ENCODE measurements at places on chromosomes 2 and 18.
A peak's percentile ranks its signal among the peaks of the same experiment; 100 is the strongest.

GRCh38 chr18:46199515-46200147 lies 95.4 kb downstream of the HAUS1 start:
- peak; percentile 49 for DNase-seq

GRCh38 chr2:207338220-207338607 lies 172.5 kb upstream of the KLF7 start:
- DNase-seq: peak; percentile 24

GRCh38 chr2:47227532-47228279 lies 72.6 kb upstream of the STPG4 start:
- no peak for DNase-seq

- DNase-seq: no peak
Measured at GRCh38 chr2:11710632-11711353, 35.6 kb upstream of the LPIN1 start.

DNA sequence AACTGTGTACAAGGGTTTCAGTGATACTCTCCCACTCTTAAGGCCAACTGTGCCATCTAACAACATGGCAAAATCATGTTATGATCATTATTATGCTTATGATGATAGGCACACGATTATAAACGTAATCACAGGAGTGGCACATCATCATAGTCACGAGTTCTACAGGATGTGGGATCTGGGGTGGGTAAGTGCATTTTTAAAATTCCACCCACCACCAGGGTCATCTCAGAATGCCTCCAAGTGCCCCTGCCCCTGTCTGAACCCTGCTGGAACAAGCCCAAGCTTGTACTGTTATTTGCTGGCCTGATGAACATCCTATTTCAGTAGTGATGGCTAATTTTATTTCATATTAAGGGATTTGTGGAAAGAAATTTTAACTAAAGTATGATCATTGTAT lies 117.8 kb downstream of the PTPRM start:
- peak; percentile 3 for DNase-seq

DNA sequence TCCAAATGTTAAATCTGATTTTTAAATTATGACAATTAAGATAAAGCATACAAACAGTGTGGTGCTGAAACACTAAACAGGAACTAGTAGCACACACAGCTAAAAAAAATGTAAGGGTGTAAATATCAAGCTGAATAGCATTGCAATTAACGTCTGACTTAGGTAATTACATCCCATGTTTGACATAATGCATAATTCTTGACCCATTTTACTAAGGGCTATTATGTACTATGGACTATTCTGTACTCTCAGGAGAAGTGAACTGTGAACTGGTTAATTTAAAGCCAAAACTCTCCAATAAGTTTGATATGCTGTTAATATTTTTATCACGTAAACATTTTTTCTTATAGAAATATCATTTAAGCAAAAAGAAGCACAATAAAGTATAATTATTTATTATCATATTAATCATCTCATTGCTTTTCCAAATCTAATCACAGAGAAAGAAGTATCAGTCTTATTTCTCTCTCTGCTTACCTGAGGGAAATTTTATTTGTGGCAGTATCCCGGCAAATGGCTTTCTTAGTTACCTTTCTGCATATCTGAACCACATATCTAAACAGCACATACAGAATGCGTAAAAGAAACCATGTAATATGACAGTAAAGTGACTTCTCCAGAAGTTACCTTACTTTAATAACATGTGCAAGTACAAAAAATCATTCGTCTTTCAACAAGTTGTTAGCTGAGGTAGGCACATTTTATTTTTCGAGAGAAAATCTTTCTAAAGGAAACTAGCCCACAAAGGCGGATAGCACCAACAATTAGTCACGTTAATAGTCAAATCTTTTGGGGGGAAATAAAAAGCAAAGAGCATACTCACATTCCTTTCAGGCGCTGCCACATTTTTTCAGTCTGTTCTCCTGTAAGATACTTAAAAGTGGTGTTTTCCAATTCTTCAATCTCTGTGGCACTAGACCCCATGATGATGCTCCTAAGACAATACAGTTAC lies 94.9 kb upstream of the PDE1A start:
- DNase-seq: no peak

GRCh38 chr18:44541159-44541558 lies 139.5 kb upstream of the SETBP1 start:
- no peak for DNase-seq

DNA sequence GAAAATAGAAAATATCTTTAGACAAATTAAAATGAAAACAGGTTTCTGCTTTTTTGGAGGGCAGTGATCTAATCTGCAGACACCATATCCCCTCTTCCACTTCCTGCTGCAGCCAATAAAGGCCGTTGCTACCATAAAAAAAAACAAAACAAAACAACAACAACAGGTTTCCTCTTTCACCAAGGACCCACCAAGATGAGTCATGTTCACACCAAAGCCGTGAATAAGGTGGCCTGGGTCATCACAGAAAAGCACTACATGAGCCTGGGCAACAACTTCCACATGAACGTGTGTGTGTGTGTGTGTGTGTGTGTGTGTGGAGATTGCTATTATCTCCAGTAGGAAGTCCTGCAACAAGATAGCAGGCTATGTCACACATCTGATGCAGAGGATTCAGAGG lies 24.8 kb upstream of the TFCP2L1 start:
- no peak for DNase-seq

GRCh38 chr2:225379856-225380255 lies 19.7 kb upstream of the NYAP2 start:
- no peak for DNase-seq

- DNase-seq: peak; percentile 74
Measured at GRCh38 chr2:96330407-96330806, 5.2 kb upstream of the NCAPH start.

GRCh38 chr2:60320724-60321123 lies 232.7 kb downstream of the BCL11A start:
- no peak for DNase-seq

DNA sequence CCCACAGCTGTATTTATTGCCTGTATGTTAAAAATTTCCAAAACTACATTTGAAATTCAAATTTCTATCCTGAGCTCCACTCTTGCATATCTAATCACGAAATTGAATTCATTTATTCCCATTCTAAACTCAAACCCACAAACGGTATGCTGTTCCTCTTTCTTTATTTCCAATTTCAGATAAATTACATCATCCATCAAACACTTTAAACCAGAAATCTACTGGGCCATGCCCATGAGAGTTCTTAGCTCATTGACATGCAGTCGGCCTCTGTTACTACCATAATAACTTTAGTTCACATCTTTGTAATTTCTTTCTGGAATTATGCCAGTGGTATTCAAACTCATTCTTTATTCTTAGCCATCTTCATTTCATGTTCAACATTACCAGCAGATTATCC lies 100.3 kb downstream of the COL3A1 start:
- no peak for DNase-seq

- no peak for DNase-seq
Measured at GRCh38 chr18:6746386-6746960, 17.0 kb downstream of the ARHGAP28 start.

- DNase-seq: no peak
Measured at GRCh38 chr2:25281941-25282340, 59.8 kb downstream of the DNMT3A start.

DNA sequence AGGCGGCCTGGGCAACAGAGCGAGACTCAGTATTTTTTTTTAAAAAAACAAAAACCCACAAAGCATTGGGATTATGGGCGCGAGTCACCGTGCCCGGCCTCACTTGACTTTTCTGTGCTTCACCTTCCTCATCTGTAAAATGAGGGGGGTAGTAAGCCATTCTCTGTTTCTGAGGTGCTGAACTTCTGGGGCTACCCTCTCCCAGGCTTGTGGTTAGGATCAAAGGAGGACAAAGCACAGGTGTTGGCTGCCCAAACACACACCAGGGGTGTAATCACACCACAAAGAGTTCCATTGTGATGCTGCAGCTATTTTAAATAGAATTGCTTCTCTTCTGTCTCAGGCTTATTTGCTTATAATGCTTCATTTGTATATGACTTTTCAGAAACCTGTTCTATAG lies 35.8 kb upstream of the INHBB start:
- DNase-seq: no peak

GRCh38 chr2:80482276-80482675 lies 177.7 kb upstream of the LRRTM1 start:
- DNase-seq: no peak

GRCh38 chr18:32881009-32881408 lies 108.2 kb upstream of the KLHL14 start:
- DNase-seq: no peak

GRCh38 chr2:48198371-48198770 lies 292.1 kb upstream of the FBXO11 start:
- DNase-seq: no peak

DNA sequence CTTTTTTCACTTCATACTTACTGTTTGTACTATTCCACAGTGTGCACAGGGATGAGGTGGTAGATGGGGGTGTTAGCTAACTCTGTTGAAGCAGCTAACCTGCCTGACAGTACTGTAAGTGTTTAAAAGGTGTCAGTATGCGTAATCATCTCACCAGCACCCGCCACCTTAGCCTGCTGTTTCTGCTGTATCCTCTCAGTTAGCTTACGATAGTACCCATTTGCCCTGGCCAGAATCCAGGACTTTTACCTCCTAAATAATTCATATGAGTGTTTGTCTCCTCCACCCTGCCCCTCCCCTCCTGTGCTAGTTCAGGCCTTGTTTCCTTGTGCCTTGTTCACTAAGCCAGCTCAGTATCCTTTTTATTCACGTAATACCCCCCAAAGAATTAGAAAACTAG lies 34.2 kb downstream of the TRAPPC12 start:
- no peak for DNase-seq

DNA sequence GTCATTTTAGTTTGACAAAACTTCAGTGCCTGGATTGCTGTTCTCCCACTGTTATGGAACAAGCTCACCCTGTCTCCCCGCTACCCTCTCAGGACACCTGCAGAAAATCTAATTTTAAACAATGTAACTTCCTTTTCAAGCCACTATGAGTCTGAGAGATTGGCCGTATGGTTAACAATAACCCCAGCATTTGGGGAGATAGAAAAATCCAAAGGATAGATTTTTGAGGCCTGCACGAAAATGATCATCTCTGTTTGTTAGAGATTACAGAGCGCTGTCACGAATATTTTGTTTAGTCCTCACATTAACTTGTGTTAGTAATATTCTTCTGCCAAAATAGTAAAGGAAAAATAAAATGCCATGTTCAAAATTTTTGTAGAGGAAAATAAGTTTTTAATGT lies 24.7 kb downstream of the CAB39 start:
- DNase-seq: no peak

DNA sequence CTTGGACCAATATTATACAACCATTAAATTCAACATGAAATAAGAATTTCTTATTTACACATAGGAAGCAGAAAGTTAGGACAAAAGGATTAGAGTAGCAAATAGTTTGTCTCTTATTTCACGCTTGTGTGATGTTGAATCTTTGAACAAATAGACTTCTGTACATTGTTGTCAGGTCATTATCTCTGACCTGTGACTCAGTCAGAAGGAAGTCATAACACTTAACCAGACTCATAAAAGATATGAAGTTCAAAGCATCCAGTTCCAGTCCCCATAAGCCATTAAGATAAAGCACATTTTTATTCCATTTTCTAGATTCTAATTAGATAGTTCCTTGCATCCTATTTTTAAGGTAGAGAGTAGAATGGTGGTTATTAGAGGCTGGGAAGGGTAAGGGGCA lies 130.8 kb downstream of the UPP2 start:
- no peak for DNase-seq

- no peak for DNase-seq
Measured at GRCh38 chr2:147525819-147526489, 318.9 kb upstream of the ACVR2A start.

GRCh38 chr2:20421336-20421987 lies 25.4 kb upstream of the RHOB start:
- DNase-seq: no peak

GRCh38 chr2:128733450-128733849 lies 414.8 kb upstream of the HS6ST1 start:
- DNase-seq: no peak

- no peak for DNase-seq
Measured at GRCh38 chr18:49359732-49360444, 100.6 kb downstream of the DYM start.

DNA sequence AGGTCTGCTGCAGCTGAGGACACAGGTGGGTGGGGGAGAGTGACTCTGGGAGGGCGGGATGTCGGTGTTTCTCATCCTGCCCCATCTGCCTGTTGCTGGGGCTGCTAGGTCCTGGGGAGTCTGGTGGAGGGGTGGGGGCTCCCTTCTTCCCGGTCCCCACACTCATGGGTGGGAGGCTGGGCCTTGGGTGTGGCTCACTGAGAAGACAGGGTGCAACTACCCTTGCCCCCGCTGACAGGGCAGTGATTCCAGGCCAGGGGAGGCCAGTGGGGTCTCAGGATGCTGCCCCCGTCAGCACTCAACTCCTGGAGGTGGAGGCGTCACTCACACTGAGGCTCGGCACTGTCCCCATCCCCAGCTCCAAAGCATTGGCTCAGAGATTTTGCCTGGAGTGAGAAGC lies 7.7 kb upstream of the NFATC1 start:
- DNase-seq: no peak

DNA sequence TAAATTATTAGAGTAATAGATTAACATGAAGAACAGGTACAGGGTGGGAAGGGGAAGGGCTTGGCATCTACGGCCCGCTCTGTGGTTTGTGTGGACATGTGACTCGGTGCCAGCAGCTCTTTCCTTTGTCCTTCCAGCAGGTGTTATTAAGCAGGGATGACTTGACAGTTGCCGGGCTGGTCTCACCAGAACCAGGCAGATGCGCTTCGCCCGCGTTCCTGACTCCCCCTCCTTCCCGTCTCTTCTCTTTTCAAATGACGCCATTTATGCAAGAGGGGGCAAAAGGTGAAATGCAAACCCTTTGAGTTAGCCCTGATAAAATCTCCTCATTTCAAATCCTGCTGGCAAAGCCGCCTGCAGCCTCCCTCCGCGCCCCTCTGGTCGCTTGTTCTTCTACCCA lies 38.9 kb upstream of the MGAT4A start:
- no peak for DNase-seq

- DNase-seq: no peak
Measured at GRCh38 chr18:51437280-51438271, 240.1 kb upstream of the MEX3C start.

DNA sequence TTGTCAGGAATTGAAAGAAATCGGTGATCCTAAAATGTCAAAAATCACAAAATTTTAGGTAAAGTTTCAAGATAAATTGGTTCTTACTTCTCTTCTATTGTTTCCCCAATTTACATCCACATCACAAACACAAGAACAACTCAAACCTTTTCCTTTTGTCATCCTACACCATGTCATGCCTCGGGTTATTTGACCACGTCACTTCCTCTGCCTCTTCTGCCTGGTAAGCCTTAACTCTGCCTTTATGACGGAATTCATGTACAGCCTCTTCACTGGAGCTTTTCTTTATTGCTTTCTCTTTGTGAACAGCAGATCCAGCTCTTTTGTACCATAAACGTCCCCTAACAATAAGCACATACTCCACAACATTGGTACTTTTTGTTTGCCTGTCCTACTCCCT lies 258.0 kb downstream of the DPP10 start:
- no peak for DNase-seq

DNA sequence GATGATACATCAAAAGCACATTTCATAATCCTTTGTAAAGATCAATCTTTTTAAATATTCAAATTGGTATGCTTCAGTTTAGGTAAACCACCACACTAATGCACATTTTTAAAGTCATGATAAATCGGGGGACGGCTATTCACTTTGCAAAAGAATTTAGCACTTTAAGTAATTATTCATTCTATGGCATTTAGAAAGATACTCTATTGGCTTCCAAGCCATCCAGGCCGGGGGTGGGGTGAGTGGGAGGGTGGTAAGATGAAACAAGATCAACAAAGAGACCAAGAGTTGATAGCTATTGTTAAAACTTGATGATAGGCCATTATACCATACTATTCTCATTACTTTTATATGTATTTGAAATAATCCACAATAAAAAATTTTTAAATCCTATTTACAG lies 41.0 kb downstream of the EPG5 start:
- no peak for DNase-seq

Data from epithelial cell of prostate (primary cell).